Large intestine (tissue), 12 donors: ENCODE measurements at places on chromosomes 3 and 15.

DNA sequence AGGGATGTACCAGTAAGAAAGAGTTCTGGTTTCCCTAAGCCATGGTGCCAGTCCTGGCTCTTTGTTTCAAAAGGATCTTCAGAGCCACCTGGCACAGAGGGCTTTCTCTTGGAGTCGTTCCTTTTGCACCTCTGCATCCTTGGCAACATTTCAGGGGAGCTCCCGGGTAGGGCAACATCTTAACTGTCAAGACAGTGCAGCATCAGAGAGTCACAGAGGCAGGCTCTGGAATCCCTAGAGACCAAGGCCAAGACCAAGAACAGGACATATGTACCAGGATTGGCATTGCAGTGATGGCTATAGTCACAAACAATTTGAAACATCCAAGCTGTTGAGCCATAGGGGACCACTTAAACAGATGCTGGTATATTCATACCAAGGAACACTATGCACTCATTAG, 129.4 kb upstream of the ADPGK start:
- DNase-seq = no peak

- DNase-seq = peak; percentile 53
These were observed 41.0 kb upstream of the ROPN1 start for GRCh38 chr3:124032881-124033359.

GRCh38 chr3:196142202-196142956, 60.5 kb upstream of the TFRC start:
- no peak for DNase-seq

DNA sequence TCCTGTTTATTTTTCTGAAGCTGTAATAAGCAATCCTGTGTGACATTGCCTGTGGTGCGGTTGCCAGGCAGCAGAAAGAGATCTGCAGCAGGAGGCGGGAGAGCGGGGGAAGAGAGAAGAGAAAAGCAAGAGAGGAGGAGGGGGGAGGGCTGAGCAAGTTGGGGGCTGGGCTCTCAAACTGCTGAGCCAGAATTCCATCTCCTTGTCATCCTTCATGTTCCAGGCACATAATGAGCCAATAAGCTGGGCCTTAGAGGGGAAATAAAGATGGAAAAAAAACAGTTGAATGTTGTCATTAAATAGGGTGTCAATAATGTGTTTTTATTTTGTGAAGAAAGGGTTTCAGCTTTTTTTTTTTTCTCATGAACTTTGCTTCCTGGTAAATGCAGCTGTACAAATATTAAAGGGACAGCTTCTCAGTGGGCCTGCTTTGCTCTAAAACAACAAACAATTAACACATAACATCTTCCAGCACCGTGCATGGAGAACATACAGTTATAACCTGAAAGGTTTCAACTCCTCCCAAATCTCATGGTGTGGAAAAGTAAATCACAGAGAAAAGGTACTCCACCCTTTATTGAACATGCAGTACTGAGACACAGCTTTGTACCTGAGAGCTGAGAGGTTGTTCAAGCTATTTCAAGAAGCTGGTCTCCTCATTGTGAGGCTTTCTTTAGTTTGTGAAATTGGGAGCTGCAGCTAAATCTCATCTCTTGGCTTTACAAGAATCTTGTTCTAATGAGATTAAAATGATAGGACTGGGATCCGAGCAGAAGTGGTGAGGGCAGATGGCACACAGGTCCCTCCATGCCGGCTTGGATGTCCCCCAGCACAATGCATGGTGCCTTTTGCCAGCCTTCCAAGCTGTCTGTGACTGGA, 451.1 kb upstream of the KCNMB2 start:
- peak; percentile 80 for DNase-seq

DNA sequence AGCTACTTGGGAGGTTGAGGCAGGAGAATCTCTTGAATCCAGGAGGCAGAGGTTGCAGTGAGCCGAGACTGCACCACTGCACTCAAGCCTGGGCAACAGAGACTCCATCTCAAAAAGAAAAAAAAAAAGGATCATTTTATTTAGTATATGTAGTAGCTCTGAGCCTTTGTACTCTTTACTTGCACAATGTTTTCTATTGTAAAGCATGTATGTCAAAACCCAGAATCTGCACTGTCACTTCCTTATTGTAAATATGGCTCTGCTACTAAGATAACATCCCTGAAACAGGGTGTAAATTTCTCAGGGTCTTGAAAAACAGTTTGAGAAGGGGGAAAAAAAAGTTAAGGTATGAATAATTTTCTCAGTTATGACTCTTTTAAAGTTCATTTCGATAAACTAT, 35.1 kb downstream of the SLMAP start:
- DNase-seq = peak; percentile 48

GRCh38 chr3:149559525-149559924, 85.0 kb downstream of the TM4SF4 start:
- no peak for DNase-seq

DNA sequence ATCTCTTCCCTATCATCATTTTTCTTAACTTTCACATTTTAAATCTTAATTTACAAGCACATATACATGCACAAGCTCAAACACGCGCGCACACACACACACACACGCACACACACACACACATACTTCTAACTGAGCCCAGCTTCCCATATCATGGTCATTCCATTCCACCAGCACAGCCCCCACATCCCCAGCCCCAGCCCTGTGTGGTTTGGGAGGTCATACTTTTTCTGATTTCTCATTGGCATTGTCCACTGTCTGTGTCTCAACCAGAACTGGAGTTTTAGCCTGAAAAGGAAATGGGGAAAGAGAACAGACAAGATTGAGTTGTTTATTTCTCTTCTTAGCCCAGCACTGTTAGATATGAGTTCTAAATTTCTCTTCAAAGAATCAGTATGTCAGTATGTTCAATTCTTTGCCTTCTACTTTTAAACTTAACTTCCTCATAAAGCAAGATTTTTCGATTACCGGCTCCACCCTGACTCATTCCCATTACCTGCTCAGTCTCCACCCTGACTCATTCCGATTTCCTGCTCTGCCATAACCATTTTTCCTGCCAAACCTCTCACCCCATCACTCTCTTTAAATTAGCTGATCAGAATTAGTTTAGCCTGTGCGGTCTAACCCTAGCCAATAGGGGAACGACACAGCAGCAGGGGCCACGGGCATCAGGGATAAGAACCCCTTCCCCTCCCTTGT, 6.4 kb downstream of the IQCF1 start:
- DNase-seq = no peak
